NCI-H526 (cell line): ENCODE measurements at places on chromosomes 1 and 21.

GRCh38 chr1:228646717-228647522 lies 88.4 kb upstream of the RHOU start:
- peak; percentile 44 for DNase-seq

DNA sequence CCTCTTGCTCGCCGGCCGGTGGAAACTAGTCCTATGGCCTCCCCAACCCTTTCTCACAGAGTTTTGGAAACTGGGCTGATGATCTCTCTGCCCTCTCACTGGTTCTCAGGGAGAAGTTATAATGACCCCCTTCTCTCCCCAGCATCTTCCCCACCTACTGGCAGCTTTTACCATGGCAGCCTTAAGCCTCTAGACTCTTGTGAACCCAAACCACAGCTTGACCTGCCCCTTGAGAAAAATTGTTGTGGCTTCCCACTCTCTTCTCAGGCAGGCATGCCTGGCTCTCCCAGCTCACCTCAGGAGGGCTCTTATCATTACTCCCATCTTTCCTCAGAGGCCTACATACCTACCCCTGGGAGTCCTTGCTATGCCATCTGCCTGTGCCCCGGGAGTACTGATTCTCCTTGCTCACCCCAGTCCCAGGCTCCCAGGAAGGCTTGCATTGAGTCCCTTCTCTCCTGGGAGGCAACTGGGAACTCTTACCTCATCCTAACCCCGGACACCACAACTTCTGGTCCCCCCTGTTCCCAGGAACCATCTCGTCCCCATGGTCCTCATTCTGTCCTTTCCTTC lies 1.6 kb downstream of the NSUN4 start:
- no peak for DNase-seq

- DNase-seq, result peak; percentile 4
Measured at GRCh38 chr1:9234223-9235095, at the start of gene H6PD. Gene H6PD, plus strand, starts transcription at chr1:9234774. Its CDS starts 10,161 bp downstream, at chr1:9244935.

GRCh38 chr21:18060402-18060801 lies 184.2 kb upstream of the CHODL start:
- no peak for DNase-seq

- DNase-seq, result no peak
Measured at GRCh38 chr1:6083801-6084446, 38.2 kb downstream of the KCNAB2 start.

- DNase-seq, result peak; percentile 62
Measured at GRCh38 chr1:14884614-14885175, 268.9 kb upstream of the TMEM51 start.

DNA sequence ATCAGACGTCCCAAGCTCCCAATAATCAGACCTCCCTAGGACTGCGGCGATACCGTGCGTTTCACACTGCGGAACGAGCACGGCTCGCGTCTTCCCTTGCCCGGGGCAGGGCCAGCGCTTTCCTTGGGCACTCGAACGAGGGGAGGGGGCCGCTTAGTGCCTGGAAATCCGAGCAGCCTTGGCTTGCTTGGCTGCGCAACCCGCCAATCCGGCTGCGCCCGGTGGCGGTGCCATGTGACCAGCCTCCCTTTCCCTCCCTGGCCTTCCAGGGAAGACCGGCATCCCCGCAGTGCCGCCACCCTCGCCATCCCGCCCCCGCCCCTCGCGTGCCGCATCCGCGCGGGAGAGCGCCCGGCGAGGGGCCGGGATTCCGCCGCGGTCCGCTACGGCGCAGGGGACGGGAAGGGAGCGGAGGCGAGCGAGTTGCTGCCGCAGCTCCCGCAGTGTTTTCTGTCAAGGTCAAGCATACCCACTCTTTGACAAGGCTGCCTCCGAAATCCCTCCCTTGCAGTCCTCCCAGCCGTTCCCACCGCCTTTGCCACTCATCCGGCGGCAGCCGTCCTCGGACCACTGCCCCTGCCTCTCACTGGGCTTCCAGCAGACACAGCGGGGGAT lies 8.3 kb upstream of the RNF19B start:
- DNase-seq, result peak; percentile 91

- DNase-seq, result no peak
Measured at GRCh38 chr1:100719490-100719889, at the start of gene VCAM1. Gene VCAM1, plus strand, starts transcription at chr1:100719742. Its CDS starts 119 bp downstream, at chr1:100719861.

DNA sequence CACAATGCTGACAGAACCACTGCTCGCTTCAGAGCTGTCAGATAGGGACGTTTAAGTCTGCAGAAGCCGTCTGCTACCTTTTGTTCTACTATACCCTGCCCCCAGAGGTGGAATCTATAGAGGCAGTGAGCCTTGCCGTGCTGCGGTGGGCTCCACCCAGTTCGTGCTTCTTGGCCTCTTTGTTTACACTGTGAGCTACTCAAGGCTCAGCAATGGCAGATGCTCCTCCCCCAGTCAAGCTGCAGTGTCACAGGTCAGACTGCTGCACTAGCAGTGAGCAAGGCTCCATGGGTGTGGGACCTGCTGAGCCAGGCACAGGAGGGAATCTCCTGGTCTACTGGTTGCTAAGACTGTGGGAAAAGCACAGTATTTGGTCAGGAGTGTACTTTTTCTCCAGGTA lies 47.1 kb downstream of the LEPR start:
- DNase-seq, result peak; percentile 76

- no peak for DNase-seq
Measured at GRCh38 chr1:106785176-106785575, 271.3 kb upstream of the PRMT6 start.
